M059J (cell line): ENCODE measurements at places on chromosomes 3 and 15. TPM values are rescaled to one million over a fixed set of nuclear protein-coding genes. Genes with fewer than 3 reads are reported as not detected.

DNA sequence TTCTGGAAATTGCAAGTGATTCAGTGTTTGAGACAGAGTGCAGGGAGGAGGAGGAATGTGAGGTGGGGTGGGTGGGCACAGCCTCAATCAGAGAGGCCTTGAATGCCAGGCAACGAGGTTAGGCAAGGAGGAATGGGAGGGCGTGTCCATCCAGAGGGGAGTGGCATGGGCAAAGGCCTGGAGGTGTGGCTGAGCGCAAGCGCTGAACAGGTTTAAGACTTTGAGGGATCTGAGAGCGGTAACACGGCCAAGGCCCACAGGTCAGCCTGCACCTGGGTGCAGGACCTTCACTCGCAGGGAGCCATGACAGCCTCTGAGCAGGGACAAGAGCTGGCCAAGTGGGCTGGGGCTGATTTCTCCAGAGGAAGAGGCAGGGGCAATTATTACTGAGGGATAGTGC is 125.9 kb downstream of the TPRA1 start:
- DNase-seq = no peak

DNA sequence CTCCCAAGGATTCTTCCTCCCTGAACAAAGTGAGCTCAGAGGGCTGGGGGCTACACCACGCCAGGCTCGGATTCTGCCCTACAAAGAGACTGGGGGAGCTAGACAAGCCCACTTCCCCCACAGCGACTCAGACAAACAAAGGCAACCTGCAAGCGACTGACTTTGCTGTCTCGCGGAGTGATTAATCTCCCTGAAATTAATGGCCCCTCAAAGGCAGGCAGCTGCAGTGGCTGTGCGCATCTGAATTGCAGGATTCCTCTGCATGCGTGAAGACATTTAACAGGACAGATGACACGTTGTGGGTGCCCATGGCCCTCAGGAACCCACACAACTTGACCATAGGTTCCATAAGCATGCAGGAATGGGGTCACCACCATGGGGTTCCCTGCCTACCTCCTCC is 18.4 kb downstream of the CTXND1 start:
- no peak for DNase-seq

GRCh38 chr15:41621200-41622193 is 38.7 kb upstream of the MGA start:
- peak; percentile 84 for DNase-seq

- DNase-seq = no peak
Observed at GRCh38 chr3:177199206-177199760, 2.0 kb upstream of the TBL1XR1 start.

- DNase-seq = no peak
Observed at GRCh38 chr15:65212097-65212496, 824 bp upstream of the CILP start.

DNA sequence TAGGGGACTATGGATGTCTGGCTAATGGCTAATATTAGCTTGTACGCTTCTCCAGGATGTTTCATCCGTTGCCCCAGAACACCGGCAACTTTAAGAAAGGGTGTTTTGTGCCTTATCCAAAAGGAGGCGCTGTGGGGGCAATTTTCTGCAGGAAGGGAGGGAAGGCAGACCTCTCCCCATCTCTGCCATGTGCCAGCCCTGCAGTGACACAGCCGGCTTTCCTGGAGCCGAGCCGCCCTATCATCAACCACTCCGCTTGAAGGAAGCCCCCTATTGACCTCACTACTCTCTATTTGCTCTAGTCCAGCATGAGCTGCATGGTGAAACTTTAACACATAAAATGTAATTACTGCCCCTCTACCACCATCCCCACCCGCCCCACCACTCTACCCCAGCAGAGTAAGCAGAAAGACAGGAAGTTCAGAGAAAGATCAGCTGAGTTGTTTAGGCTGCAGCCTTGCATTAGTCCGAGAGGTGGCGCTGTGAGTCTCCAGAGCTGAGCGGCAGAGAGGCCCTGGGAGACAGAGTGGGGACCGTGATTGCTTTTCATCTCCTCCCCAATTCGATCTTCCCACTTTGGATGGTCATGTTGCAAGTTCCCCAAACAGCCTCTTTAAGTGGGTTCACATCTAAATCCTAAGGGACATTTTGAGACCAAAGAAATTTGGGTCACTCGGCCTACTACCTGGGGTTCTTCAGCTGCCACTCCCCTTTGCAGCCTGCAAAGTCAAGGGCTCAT is 24.5 kb upstream of the RAD18 start:
- peak; percentile 48 for DNase-seq

DNA sequence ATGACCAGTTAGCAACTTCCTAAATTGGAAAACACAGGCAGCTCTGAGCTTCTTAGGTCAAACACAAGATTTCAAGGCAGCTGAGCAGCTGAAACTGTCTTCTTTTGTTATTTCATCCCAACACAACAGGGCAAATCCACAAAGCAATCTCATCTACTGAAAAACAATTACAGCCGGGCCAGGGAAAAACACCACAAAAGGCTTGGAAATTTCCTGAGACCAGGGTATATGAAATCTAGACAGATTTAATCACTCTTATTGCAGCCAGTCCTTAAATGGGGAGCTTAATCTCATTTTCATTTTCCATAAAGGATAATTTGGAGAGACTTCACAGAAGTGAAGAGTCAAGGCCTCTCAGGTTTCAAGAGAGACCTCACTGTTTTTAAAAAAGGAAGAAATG is 181.8 kb downstream of the SSR3 start:
- DNase-seq = no peak

GRCh38 chr3:15659254-15659975 is 57.9 kb downstream of the BTD start:
- peak; percentile 60 for DNase-seq

GRCh38 chr3:127157171-127157828 is 35.6 kb upstream of the PRR23E start:
- DNase-seq = no peak

GRCh38 chr15:42078903-42079302 is 15.5 kb downstream of the PLA2G4D start:
- DNase-seq = no peak

- DNase-seq = peak; percentile 87
Observed at GRCh38 chr15:72203507-72203837, 5.9 kb upstream of the GRAMD2A start.

- no peak for DNase-seq
Observed at GRCh38 chr3:177603148-177603603, 405.9 kb upstream of the TBL1XR1 start.

GRCh38 chr3:136750897-136751315 is 1.3 kb downstream of the STAG1 start:
- DNase-seq = peak; percentile 61

DNA sequence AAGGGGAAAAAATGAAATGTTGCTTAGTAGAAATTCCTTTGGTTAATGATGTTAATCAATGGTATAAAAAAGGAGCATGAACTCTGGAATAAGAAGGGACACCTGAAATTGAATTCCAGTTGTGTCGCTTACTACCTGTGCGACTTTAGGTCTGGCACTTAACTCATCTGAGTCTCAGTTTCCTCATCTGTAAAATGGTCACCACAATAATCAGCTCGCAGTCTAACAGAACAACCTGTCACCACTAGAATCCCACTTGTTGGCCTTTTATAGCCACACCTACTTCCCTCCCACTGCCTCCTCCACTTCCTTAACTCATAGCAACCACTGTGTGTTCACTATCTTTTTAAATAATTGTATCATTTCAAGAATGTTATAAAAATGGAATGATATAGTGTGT is 2.5 kb downstream of the PLAAT1 start:
- no peak for DNase-seq

DNA sequence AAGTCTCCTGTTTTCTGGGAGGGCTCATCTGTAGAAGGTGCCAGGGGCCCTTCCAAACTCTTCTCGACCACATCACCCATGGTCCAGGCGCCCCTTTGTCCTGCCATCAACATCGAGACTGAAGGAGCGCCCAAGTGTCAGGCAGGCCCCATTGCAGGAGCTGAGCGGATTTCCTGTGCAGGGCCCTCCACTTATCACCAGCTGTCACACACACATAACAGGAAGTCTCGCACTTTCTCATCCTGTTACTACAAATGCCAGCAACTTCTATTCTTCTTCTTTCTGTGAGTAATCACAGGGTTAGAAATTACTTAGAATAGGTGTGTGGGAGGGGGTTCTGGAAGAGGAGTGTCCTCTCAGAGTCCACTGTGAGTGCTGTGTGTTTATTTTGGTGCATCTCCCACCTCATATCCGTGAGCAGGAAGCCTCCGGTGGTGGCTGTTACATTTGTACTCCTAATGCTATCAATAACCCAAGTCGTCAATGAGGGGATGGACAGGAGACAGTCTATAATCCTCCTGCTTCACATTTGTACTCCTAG is at the start of gene KLHL6:
Gene KLHL6 (minus strand): TSS at position 166 of the 541 bp plus-strand sequence. CDS start 53 bp downstream, at position 113.
- no peak for DNase-seq

GRCh38 chr3:187963677-187964385 is 190.1 kb upstream of the LPP start:
- no peak for DNase-seq

DNA sequence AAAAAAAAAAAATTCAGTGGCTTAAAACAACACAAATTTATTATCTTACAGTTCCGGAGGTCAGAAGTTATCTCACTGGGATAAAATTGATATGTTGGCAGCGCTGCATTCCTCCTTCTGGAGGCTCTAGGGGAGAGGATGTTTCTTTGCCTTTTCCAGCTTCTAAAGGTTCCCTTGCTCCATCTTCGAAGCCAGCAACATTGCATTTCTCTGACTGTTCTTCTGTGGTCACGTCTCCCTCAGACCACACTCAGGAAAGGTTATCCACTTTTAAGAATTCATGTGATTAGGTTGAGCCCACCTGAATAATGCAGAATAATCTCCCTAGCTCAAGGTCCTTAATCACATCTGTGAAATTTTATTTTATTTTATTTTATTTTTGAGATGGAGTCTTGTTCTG is 23.4 kb upstream of the ACAP2 start:
- peak; percentile 48 for DNase-seq

DNA sequence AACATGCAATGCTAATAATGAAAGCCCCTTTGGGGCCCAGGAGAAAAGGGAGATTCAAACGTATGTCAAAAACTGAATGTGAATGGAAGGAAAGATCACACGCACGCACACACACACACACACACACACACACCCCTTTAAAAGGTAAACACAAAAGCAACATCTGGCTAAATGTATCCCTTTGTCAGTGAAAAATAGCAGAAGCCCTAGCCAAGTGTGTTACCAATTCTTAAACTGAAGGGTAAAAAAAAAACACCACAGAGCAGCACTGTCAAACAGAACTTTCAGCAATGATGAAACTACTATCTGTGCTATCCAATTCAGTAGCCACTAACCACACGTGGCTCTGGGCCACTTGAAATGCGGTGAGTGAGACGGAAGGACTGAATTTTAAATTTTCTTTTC is 4.9 kb downstream of the RFTN1 start:
- DNase-seq = no peak

- no peak for DNase-seq
Observed at GRCh38 chr3:50135964-50136363, 19.2 kb upstream of the SEMA3F start.

DNA sequence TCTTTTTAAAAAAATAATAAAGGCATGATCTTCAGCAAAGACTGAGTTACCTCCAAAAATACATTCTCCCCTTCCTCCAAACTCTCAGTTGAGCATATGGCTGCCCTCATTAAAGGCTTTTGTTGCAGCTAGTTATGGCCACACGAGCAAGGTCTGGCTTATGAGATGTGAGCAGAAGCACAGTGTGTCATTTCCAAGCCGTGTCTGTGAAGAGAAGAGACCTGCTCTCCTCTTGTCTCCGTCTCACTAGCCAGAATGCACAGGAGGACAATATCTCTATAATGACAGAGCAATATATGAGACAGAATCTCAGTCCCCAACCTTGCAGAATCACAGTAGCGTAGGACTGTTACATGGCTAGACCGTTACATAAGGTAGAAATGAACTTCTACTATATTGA is 152.3 kb downstream of the MAGI1 start:
- DNase-seq = no peak

- DNase-seq = no peak
Observed at GRCh38 chr3:148999806-149000205, 8.5 kb downstream of the GYG1 start.

The CCDC54 gene
- not detected in 2 replicates for total RNA-seq

The CRABP1 gene
- not detected in 2 replicates for total RNA-seq

The C3orf20 gene
- not detected in 2 replicates for total RNA-seq

The ADIPOQ gene
- not detected in 2 replicates for total RNA-seq

The MFN1 gene
- 24.8 and 34.1 TPM in 2 replicates for total RNA-seq

The IL17RB gene
- total RNA-seq = 0.25 TPM in 1 of 2 replicates, not detected in the other

The RLBP1 gene
- total RNA-seq = not detected in 2 replicates
